ENCODE measurements at places on chromosomes 11 and 22.

- DNase-seq, result no peak
These were observed 24.7 kb downstream of the KCNE3 start for GRCh38 chr11:74442636-74443035.

DNA sequence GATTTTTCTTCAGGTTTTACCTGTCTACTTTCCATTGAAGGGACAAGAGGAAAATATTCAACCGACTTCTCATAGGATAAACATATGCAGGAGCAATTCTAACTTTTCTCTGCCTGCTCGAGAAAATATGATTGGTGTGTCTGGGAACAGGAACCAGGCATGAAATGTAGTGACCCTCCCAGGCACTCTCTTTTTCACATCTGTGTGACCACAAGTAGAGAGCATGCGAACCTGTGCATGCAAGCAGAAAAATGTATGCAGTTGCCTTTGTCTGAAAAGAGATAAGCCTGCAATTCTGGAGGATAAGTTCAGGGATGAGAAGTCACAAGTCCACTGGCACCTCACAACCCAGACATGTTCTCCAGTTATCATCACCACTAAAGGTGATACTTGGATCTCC is 583.5 kb upstream of the FAT3 start:
- no peak for DNase-seq

GRCh38 chr11:69385144-69385820 is 91.3 kb downstream of the MYEOV start:
- no peak for DNase-seq

DNA sequence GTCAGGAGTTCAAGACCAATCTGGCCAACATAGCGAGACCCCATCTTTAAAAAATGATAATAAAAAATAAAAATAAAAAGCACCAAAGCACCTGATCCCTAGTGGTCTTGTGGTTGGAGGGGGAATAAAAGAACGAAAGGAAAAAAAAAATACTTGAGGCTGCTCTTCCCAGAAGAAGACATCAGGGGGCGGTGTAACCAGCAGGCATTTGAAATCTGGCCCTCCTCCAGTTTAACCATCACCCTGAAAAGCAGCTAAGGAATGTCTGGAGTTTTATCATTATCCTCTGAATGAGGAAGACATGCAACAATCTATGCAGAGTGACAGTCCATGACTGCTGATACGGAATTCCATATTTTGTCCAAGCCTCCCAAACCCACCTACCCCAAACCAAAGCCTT is 5.6 kb upstream of the KCTD17 start:
- DNase-seq, result peak; percentile 13

- DNase-seq, result no peak
These were observed 50.7 kb upstream of the LYVE1 start for GRCh38 chr11:10619131-10619680.

DNA sequence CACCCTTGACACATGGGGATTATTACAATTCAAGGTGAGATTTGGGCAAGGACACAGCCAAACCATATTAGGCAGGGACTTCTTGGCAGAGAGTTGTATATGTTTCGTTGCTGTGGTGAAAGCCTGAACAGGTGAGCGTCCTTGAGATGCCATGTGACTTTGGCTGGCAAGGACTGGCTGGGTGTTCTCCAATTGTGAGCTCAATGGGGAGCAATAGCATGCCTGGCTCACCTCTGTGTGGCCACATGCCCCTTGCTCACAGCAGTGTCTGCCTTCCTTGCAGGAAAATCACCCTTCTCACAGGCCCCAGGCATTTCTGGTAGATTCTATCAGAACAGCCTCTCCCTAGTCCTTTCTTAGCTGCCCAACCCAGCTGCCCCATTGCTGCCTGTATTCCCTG is 105.5 kb downstream of the PARVA start:
- no peak for DNase-seq

GRCh38 chr11:56543157-56543556 is at the start of gene OR5M11:
TSS of gene OR5M11 (minus strand) at chr11:56543257. CDS start at chr11:56543257, 0 bp downstream.
- no peak for DNase-seq

DNA sequence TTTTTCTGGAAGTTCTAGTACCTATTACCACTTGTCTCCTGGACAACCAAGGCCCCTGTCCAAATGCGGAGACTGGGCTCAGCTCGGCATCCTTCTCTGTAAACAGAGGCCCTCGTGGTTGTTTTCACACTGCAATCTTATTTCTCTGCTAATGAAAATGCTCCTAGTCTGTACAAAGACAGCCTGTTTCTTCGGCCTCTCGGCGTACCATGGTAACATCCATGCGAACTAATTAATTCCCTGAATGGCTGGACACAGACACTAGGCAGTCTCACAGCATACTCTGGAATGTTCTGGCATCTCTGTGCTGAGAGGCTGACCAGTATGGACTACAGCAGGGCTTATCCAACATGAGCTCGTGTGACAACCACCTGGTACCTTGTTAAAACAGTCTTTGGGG is 5.7 kb downstream of the POLR3H start:
- DNase-seq, result no peak

DNA sequence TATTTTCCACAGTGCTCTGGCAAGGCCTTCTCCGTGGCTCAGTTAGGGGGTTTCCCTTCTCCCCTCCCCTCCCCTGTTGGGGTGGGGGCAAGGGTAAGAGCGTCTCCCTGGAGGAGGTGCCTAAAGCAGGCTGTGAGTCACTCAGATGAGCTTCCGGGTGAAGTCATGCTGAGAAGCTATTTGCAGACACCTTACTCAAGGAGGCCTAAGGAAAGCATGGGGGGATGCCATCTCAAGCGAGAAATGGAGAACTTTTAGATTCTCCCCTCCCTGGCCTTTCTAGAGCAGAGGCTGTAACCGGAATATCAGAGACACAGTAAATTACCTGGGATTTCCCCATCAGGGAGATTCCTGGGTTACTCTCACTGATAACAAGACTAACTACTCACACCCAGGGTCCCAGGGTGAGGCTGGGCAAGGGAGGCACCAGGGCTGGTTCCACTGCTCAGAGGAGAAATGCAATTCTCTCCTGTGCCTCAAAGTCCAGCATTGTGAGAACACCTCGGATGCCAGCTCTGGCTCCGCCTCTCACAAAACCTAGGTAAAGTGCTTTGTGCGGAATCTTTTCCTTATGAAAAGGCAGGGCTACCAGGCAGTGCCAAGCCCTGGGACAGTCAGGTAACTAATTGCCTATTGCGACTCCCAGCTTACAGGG is 123.6 kb downstream of the ABTB2 start:
- no peak for DNase-seq

DNA sequence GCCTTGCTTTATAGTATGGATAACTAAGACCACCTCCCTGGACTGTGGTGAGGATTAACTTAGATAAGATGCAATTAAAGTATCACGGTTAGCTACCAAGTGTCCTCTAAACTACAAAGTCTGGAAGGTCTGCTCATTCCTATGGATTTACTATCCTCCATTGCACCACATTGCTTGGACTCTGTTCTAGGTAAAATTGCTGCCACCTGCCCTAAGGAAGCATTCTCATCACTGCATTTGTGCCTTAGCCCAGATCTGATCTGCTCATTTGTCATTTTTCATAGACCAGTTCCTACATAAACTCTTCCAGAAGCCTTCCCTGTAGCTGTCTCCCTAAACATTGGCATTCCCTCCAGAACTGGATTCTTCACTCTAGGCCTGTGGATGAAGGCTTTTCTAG is 380.0 kb downstream of the INSC start:
- no peak for DNase-seq

Data from left hindlimb (tissue), 1 donor.